ENCODE measurements at places on chromosomes 11 and 22.

DNA sequence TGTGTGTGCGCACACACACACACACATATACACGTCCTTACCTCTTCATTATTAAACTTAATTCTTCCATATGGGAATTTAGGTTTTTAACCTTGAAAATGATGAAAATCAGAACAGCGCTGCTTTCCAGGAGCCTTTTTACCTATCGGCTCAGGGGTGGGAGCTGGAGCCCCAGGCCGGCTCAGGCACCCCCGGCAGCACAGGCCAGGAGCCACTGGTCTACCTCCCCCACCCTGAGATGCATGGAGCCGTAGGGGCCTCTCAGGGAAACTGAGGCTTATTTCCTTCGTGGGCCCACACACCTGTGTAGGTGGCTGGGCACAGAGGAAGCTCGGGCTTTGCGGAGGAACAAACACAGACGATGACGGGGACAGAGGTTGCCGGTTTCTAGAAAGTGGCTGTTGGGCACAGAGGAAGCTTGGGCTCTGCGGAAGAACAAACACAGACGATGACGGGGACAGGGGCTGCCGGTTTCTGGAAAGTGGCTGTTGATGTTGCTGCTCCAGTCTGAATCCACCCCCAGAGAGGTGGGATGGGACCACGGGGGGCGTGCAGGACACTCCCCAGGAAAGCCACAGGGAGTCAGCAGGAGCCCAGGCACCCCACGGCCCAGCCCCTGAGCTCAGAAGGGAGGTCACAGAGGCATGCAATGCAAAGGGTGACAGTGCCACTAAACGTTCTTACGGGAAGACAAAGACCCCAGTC lies 149.4 kb downstream of the BRD1 start:
- no peak for DNase-seq

- no peak for DNase-seq
Measured at GRCh38 chr22:18058371-18059093, 19.3 kb upstream of the PEX26 start.

- DNase-seq = no peak
Measured at GRCh38 chr11:64718084-64718779, 4.8 kb downstream of the NRXN2 start.

- DNase-seq = no peak
Measured at GRCh38 chr11:68362801-68363379, 50.5 kb downstream of the LRP5 start.

- DNase-seq = no peak
Measured at GRCh38 chr22:45703758-45704157, 32.1 kb downstream of the ATXN10 start.
